ENCODE measurements at places on chromosomes 1 and 21.

GRCh38 chr1:14615549-14616218 is 17.2 kb downstream of the KAZN start:
- H3K27ac ChIP-seq = no peak overlapping the region
- H3K4me3 ChIP-seq = no peak overlapping the region
- no peaks in the 10 kb centered on the region for H3K27me3 ChIP-seq
- no peaks in the 10 kb centered on the region for H3K36me3 ChIP-seq
- no peaks in the 10 kb centered on the region for H3K4me1 ChIP-seq
- no peak for DNase-seq

DNA sequence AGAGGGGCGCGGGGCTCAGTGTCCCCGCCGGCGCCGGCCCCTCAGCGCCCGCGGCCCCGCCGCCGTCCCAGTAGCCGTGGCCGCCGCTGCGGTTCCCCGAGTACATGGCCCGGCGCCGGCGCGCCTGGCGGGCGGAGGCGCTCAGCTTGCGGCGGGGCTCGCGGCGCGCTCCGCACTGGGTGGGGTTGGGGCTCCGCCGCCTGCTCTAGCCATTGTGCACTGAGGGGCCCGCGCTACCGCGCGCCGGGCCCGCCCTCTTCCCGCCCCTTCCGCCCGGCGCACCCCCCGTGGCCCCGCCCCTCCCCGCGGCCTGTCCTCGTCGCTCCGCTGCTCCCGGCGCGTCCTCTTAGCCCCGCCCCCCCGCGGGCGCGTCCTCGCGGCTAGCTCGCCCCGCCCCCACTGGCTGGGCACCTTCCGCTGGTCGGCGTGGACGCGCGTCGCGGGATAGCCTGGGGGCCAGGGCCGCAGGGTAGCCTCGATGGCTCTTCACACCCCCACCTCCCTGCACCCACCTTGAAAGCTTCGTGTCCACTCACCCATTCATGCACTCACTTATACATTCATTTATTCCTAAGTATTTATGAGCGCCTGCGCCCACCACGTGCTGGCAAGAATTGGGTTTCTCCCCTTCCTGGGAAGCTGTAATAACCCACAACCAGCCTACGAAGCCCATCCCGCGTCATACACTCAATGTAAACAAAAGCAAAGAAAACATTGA is at the start of the genes CHML and OPN3:
TSS of gene CHML (minus strand) at position 221 of the 718 bp plus-strand sequence. CDS start 4,603 bp downstream, outside the sequence.
TSS of gene OPN3 (minus strand) at position 221 of the 718 bp plus-strand sequence. CDS start at position 106, 115 bp downstream.
- peaks cover 10% of the 10 kb centered on the region for H3K4me1 ChIP-seq
- H3K4me3 ChIP-seq = peak within 1 kb of the TSS; percentile 94
- no peak for DNase-seq
- no peaks in the 10 kb centered on the region for H3K36me3 ChIP-seq
- no peaks in the 10 kb centered on the region for H3K27me3 ChIP-seq

DNA sequence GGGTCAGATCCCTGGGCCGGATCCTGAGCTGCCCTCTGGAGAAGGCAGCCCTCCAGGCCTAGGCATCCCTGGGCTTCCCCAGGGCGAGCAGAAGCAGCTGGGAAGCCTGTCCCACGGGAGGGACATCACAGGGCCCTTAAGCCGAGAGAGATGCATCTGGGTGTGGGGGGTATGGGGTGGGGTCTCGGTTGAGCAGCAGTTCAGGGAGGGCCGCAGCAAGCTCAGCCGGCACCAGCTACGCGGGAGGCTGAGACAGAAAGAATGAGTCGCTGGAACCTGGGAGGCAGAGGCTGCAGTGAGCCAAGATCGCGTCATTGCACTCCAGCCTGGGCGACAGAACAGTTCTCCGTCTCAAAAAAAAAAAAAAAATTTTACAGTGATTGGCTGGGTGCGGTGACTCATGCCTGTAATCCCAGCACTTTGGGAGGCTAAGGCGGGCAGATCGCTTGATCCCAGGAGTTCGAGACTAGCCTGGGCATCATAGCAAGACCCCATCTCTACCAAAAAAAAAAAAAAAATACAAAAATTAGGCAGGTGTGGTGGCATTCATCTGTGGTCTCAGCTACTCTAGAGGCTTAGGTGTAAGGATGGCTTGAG is 37.7 kb downstream of the RRP1 start:
- H3K4me3 ChIP-seq = no peak overlapping the region
- H3K36me3 ChIP-seq = no peaks in the 10 kb centered on the region
- H3K27me3 ChIP-seq = peaks cover 1% of the 10 kb centered on the region
- no peak for DNase-seq
- no peaks in the 10 kb centered on the region for H3K4me1 ChIP-seq

- no peak overlapping the region for H3K4me3 ChIP-seq
- DNase-seq = no peak
- H3K27me3 ChIP-seq = no peaks in the 10 kb centered on the region
- H3K36me3 ChIP-seq = peaks cover 36% of the 10 kb centered on the region
Observed at GRCh38 chr1:226154593-226154992, 31.9 kb downstream of the ACBD3 start.

DNA sequence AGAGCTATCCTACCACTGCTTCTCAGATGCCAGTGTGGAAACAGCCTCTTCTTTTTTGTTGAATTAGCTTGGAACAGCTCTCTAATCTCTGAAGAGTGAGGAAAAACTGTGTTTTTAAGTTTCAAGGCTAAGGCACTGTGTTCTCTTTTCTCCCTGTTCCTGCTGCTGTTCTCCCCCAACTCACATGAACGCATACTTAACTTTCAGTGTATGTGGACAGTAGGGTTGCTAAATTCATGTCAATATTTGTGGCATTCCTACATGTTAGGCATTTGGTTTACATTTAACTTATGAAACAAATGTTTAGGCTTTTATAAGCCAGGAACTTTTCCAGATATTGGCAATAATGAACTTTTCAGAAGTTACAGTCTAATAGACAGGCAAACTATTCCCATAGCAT is 6.8 kb downstream of the BACH1 start:
- H3K36me3 ChIP-seq = 0 out of 2 replicates have a peak, but pooled peaks cover 7% of the 10 kb centered on the region
- no peak for DNase-seq
- no peaks in the 10 kb centered on the region for H3K27me3 ChIP-seq
- H3K4me1 ChIP-seq = peaks cover 25% of the 10 kb centered on the region
- H3K27ac ChIP-seq = peak overlapping the region; percentile 73

GRCh38 chr1:27349784-27350662 is 8.2 kb downstream of the SYTL1 start:
- no peak overlapping the region for H3K4me3 ChIP-seq
- no peak overlapping the region for H3K27ac ChIP-seq
- DNase-seq = no peak
- H3K36me3 ChIP-seq = no peaks in the 10 kb centered on the region

GRCh38 chr1:160575112-160575664 is 4.1 kb downstream of the CD84 start:
- H3K4me1 ChIP-seq = peaks cover 27% of the 10 kb centered on the region
- no peaks in the 10 kb centered on the region for H3K27me3 ChIP-seq
- H3K27ac ChIP-seq = peak overlapping the region; percentile 97
- no peak for DNase-seq

DNA sequence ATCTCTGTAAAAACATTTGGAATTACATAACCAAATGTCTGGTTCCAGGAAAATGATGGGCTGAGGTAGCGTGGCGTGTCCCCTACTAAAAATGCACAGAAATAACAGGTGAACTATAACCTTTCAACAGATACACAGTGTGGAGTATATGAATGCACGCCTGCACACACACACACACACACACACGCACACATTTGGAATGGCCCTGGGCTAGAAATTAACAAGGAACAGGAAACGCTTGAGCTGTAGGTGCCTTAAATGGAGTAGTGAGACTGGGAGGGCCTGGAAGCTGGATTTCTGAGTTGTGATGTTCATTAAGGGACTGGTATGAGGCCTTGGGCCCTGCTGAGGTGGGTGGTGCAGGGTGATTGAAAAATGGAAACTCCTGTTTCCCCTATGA is 246.5 kb upstream of the C1orf174 start:
- no peak overlapping the region for H3K4me3 ChIP-seq
- no peak for DNase-seq
- no peaks in the 10 kb centered on the region for H3K27me3 ChIP-seq
- no peak overlapping the region for H3K27ac ChIP-seq

DNA sequence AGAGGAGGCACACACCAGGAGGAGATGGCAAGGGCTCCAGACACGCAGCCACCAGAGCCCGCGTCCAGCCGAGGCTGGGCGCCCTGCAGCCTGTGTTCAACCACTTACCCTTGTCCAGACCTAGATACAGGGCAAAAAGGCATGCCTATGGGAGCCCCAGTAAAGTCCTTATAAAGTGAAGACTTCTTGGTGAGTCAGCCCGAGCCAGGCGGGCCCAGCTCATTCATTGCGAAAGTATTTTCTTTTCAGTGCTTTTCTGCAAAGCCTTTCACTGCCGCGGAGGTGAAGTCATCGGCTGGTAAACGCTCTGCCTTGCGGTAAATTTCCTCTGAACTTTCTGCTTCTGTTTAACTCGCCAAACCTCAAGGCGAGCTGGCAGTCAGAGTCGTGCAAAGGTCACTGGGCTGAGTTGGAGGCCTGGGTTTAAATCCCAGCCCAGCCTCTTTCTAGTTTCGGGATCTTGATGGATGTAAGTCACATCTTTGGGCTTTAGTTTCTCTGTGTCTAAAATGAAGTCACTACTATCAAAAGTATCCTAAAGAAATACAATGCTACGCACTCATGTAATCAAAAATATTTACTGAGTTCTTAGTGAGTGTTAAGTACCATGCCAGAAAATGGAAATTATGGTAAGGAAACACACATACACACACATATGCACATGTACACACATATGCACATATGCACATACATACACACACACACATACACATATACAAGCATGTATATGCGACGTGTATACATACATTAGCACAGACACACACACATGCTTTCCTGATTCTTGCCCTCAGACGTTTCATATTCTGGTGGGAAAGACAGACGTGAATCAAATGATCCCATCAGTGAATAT is 54.7 kb upstream of the IFFO2 start:
- H3K36me3 ChIP-seq = no peaks in the 10 kb centered on the region
- H3K4me3 ChIP-seq = no peak overlapping the region
- DNase-seq = peak; percentile 43

DNA sequence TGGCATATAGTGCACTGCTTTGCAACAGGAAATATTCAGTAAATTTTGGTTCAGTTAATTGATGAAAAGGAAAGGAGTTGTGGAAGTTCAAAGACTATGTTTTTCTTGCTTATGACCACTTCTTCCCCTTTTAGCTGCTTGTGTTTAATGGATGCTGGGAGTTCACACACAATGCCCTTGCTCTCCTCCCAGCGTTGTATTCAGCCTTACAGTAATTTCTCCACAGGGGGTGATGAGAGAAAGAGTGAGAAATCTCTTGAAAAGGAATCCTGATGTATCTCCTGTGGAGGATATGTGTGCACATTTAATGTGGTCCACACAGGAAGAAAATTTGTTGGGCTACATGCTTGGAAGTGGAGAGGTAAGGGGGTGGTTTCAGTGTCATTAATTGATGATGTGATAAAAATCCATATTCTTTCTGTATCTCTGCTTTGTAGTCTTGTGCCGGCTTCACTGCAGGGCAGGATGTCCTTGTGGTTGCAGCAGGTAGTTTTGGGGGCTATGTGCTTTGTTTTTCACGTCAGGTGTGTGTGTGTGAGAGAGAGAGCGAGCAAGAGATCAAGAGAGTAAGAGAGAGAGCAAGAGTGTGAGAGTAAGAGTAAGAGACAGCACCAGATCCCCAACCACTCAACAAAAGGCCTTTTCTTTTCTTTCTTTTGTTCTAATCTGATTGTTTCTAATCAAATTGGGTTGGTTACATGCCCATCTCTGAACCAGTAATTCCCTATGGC is 204.4 kb downstream of the RWDD3 start:
- H3K27me3 ChIP-seq = no peaks in the 10 kb centered on the region
- no peak for DNase-seq
- H3K36me3 ChIP-seq = no peaks in the 10 kb centered on the region

DNA sequence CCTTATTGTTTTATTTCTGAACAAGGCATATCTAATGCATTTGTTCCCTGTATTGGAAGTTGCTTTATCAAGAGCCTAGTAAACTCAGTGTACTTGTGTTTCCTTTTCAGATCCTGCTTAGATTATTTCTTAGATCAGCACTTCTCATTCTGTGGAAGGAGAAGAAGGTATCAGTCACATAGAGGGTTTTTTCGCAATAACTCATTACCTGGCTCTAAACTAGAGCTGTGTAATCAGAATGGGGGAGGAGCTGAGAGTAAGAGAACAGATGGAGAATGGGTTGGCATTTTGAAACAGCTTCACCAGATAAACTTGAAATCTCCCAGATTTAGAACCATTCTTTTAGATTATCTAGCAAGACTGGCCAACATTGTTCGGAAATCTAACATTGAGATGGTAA is 11.0 kb downstream of the AHCYL1 start:
- H3K36me3 ChIP-seq = no peaks in the 10 kb centered on the region
- no peaks in the 10 kb centered on the region for H3K27me3 ChIP-seq
- no peak overlapping the region for H3K27ac ChIP-seq
- no peak for DNase-seq
- H3K4me1 ChIP-seq = no peaks in the 10 kb centered on the region

DNA sequence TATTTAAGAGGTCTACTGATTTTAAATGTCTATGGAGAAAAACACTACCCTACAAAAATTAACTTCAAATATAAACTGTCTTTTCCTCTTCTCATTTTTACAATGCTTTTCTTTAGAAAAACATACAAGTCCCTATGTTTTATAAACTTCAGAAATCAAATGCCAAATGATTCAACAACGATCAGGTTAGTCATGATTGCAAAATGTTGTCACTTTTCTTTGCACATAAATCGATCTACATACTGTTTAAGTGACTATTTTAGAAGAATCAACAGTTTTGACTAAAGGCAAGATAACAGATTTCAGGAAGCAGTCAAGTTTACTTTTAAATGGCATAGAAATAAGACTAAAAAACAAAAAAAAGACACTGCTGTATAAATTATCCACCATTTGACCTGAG is 168.7 kb downstream of the GPATCH2 start:
- no peaks in the 10 kb centered on the region for H3K27me3 ChIP-seq
- no peak for DNase-seq
- no peak overlapping the region for H3K4me3 ChIP-seq
- no peak overlapping the region for H3K27ac ChIP-seq
- no peaks in the 10 kb centered on the region for H3K4me1 ChIP-seq

DNA sequence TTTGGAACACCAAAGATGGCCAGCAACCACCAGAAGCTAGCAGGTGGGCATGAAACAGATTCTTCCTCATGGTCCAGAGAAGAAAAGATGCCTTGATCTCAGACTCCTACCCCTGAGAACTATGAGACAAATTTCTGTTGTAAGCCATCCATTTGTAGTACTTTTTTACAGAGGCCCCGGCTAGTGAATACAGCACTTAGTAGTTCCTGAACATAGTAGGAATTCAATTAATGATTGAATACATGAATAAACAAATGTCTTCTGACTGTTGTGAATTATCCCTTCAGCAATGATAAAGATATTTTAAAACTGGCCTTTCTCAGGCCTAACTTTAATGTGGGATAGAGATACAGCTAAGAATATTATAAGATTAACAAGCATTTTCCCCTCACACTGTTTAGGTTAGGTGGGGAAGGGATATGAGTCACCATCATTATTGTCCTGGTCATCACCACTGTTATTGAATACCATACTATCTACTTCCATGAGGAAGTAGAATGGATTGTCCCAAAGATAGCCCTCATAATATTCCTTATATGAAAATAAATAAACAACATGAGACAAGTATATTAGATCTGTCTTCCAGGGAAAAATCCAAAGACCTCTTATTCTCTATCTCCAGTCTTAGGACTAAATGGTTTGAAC is 51.4 kb downstream of the ADCY10 start:
- no peaks in the 10 kb centered on the region for H3K4me1 ChIP-seq
- no peak overlapping the region for H3K27ac ChIP-seq
- H3K4me3 ChIP-seq = no peak overlapping the region
- no peaks in the 10 kb centered on the region for H3K27me3 ChIP-seq
- DNase-seq = no peak
